CD14-positive monocyte (primary cell): ENCODE measurements at places on chromosomes 7 and 10. TPM values are rescaled to one million over a fixed set of nuclear protein-coding genes. Genes with fewer than 3 reads are reported as not detected.

DNA sequence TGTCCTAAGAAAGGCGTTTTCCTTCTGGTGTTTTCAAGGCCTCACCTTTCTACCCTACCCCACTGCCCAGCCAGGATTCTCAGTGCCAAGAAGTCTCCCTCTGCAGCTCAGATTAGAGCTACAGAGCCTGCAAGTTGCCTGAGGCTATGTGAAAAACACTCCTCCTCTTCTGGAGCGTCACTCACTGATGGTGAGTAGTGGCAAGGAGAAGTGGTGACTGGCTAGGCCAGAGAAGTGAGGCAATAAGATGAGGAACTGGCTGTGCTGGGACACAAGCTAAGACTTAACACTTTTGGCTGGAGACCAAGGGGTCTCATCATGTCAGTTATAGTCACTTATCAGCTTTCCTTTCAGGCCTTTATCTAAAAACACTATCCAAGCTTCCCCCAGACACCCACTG, 86.7 kb upstream of the PRKAR2B start:
- peak; percentile 80 for DNase-seq

DNA sequence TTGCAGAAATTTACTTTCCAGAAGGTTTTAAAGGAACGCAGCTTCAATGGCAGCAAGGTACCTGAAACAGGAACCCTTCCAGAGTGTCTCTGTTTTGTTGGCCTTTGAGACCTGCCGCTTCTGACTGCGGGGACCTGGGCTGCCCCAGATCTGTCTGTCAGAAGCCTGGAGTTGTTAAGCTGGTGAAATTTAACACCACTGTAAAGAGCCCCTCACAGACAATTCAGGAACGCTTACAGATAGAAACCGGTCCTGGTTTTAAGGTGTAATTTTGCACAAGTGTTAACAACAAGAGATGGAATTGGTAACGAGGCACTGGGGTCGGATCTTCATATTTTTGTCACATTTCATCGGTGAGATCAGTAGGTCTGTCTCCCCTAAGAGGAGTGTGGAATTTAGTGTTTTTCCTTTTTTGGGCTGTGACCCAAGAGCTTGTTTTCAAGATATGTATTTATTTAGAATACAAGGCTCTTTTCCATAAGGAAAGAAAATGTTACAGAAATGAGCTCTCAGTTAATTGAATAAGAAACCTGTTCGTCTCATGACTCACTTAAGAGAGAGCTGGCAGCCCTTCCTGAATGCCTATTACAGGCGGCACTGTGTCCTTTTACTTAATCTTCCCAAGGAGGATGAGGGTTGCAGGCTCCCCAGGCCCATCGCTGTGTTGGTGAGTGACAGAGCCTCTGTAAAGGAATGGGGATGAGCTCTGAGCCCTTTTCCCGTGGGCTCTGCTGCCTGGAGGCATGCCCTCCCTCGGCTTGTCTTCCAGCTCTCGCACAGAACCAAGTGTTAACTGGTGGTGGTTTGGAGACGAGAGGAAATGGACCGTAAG, 168.7 kb downstream of the CUX1 start:
- DNase-seq, result no peak

- no peak for DNase-seq
Measured at GRCh38 chr10:37992083-37992482, 15.6 kb upstream of the ZNF25 start.

The CYP26C1 gene
- polyA plus RNA-seq, result not detected

The TCAF2 gene
- 0.97 TPM for polyA plus RNA-seq

- DNase-seq, result no peak
Measured at GRCh38 chr10:54496852-54497251, 304.2 kb downstream of the PCDH15 start.

The RET gene
- 0.19 and 0.39 TPM in 2 replicates for polyA plus RNA-seq

- no peak for DNase-seq
Measured at GRCh38 chr7:87960239-87960638, 26.2 kb downstream of the ADAM22 start.

The KLF14 gene
- 0.09 and 0.14 TPM in 2 replicates for polyA plus RNA-seq

GRCh38 chr10:46042527-46042926, 3.5 kb downstream of the MSMB start:
- DNase-seq, result no peak

DNA sequence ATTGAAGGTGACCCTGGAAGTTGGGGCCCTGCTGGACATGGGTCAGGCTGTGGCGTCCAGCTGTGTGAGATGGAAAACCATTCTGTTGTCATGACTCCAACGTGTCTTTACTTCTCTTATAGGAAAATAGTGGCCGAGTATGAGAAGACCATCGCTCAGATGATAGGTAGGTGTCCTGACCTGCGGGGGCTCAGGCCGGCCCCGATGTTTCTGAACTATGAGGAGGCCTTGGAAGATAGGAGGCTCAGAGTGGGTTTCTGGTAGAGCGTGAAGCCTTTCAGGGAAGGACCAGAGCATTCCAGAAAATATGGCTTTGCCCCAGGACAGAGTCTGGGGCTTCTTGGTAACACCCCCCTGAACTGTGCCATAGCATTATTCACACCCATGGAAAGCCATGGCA, 29.3 kb upstream of the BTBD16 start:
- no peak for DNase-seq

DNA sequence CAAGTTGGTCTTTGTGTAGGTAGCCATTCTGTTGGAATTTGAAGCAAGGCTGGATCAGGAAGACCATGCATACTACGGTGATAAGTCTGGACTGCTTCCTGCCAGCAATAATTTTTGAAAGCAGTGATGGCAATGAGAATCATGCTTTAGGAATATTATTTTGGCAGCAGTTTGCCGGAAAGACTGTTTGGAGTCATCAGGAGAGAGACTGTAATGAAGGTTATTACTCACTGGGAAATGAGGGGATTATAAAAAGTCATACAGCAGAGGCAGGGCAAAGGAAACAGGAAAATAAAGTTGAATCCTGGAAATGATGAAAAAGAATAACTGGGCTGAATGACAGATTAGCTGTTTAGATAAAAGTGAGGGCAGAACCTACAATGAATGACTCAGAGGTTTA, 1136.8 kb upstream of the AUTS2 start:
- no peak for DNase-seq

DNA sequence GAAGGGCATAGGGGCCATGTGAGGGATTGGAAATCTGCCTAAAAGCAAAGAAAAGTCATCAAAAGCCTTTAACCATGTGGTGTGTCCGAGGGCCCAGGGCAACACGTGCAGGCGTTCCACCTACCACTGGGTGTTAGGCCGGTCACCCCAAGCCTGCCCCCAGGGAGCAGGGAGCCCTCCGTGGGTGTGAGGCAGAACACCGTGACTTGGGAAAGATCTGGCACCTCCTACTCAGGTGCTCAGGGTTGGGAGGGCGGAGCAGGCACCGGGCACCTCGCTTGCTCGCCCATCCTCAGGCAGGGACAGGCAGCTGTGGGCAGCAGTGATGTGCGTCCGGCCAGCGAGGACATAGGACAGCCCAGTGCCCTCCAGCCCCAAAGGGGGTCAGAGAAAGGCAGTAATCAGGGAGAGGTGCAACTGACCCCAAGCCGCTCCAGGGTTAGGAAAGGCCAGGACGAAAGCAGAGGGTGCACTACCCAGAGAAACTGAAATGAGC, 80.7 kb upstream of the CHST15 start:
- no peak for DNase-seq
